HFFc6 (cell line): ENCODE measurements at places on chromosomes 1 and 21.

DNA sequence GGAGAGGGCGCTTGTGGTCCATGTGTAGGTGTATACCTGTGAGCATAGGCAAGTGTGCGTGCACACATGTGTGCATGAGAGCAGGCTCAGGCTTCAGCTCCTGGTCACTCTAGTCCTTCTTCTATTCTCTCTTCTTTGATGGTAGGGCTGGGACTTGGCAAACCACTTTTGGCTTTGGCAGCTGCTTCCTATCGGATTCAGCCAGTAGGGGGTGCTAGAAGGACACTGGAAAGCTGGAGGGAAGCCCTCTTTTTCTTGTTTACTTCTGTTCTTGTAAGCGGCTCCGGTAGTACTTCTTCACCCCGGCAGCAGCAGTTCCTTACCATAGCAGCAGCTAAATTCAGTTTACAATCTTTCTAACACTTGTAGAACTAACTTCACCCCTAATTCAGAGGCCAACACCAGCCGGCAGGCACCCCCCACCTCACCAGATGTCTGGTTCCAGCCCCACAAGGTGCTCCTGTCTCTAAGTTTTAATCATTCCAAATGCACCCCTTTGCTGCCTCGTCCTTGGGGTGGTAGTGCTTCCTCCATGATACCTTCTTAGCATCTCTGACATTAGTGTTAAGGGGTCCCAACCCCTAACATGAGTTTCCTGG, 25.1 kb downstream of the NENF start:
- peak; percentile 62 for DNase-seq

GRCh38 chr1:240906477-240906876, 294.5 kb upstream of the GREM2 start:
- no peak for DNase-seq

- no peak for DNase-seq
These were observed 55.3 kb upstream of the NBPF3 start for GRCh38 chr1:21384620-21385019.

DNA sequence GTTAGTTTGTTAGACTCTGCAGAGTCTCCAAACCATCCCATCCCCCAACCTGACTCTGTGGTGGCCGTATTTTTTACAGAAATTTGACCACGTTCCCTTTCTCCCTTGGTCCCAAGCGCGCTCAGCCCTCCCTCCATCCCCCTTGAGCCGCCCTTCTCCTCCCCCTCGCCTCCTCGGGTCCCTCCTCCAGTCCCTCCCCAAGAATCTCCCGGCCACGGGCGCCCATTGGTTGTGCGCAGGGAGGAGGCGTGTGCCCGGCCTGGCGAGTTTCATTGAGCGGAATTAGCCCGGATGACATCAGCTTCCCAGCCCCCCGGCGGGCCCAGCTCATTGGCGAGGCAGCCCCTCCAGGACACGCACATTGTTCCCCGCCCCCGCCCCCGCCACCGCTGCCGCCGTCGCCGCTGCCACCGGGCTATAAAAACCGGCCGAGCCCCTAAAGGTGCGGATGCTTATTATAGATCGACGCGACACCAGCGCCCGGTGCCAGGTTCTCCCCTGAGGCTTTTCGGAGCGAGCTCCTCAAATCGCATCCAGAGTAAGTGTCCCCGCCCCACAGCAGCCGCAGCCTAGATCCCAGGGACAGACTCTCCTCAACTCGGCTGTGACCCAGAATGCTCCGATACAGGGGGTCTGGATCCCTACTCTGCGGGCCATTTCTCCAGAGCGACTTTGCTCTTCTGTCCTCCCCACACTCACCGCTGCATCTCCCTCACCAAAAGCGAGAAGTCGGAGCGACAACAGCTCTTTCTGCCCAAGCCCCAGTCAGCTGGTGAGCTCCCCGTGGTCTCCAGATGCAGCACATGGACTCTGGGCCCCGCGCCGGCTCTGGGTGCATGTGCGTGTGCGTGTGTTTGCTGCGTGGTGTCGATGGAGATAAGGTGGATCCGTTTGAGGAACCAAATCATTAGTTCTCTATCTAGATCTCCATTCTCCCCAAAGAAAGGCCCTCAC, at the start of gene OLIG2:
Gene OLIG2, plus strand, starts transcription at position 447 of the 954 bp plus-strand sequence. CDS start 928 bp downstream, outside the sequence.
- no peak for DNase-seq

DNA sequence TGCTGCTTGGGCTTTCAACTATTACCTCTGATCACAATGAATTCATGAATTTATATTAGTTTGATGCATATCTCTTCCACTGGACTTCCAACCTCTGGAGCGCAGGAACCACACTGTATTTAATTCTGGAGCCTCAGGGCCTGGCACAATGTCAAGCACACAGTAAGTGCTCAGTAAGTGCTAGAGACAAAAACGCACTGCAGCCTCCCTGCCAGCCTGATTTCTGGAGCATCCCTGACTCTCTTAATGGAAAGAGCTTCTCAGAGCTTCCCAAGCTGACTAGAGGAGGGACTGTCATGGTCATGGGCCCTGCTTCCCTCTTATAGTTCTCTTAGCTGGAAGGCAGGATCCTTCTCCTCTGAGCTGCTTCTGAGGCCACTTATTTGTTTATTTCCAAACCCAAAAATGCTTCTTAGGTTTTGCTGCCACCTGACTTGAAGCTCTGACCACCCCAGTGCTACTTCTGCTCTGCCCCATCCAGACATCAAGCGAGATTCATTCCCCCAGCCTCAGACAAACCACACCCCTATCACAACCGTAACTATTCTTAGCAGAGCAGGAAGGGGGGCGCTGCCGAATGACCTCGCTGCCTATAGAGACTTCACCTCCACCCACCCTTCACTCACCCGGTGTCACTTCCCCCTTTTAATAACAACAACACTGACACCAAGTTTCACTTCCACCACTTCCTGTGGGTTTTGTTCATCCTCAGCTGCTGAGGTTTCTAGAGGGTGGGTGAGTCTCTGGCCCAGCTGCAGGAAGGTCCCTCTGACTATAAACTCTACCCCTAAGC, 33.6 kb downstream of the NUAK2 start:
- no peak for DNase-seq

DNA sequence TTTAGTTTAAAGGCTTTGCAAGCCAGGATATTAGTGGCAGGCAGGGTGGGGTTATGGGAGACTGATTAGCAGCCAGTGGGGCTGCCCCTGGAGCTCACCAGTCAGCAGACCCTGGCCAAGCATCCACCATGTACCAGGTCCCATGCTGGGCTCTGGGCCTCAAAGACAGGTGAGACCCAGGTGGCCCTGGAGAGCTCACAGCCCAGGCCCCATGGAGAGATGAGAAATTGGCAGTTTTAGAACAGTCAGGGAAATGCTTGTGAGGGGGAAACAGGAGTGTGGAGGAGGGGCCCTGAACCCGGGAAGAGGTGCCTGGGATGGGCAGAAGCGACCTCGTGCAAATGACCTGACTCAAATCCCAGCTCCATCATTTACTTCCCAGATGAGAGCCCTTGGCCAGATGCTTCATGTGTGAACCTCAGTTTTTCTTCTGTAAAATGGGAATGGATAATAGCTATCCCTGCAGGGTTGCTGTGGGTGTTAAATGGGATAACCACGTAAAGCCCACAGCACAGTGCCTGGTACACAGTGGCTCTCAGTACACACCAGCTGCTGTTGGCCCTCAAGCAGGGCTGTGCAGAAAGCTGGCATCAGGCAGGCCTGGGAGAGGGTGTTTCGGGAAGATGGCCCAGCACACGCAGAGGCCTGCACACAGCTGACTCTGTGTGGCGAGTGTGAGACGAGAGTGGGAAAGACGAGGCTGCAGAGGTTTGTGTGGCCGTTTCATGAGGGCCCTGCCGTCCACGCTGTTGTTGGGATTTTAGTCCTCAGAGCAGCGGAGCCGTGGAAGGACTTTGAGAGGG, 518.5 kb downstream of the PTPRU start:
- DNase-seq: no peak

DNA sequence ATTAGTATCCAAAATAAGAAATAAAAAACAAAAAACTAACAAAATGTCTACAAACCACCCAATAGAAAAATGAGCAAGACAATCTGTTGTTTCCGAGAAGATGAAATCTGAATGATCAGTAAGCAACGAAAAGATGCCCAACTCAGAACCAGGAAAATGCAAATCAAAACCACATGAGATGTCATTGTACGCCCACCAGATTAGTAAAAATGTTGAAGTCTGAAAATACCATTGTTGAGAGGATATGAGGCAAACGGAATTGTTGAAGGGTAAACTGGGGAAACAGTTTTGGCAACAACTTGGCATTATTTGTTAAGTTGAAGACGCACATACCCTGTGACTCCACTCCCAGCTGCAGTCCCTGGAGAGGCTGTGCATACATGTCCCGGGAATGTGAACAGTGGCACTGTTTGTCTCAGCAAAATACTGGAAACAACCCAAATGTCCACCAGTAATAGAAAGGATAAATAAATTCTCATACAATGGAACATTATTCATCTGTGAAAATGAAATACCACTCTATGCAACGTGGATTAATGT, 10.6 kb downstream of the ZBTB17 start:
- peak; percentile 45 for DNase-seq

DNA sequence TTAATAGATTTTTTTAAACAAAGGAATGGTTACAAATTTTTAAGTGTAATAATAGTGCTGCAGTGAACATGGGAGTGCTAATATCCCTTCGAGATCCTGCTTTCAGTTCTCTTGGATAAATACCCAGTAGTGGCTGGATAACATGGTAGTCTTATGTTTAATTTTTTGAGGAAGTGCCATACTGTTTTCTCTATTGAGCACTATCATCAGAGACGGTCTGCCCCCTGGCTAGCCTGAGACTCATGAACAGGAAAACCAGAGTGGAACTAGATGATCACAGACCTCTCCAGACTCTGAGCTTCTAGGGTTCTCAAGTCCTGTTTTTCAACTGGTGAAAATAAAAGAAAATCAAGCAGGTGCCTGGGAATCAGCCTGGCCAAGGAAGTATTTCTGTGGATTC, 97.3 kb upstream of the MARK1 start:
- no peak for DNase-seq

DNA sequence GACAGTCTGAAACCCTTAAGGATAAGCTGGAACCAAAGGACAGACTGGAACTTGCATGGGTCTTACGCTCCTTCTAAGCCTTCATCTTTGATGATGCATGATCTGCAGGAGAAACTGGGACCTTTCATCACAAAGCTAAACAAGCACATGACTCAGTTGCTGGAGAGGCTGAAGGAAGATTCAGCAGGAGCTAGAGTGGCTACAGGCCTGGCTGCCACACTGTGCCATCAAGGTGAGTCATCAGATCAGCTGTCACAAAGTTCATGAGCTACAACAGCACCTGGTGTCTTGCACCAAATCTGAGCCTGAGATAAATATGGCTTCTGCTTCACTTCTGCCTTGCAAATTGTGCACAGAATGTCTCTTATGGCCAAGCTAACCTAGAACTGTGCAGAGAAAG, 95.5 kb upstream of the MARK1 start:
- DNase-seq: no peak

DNA sequence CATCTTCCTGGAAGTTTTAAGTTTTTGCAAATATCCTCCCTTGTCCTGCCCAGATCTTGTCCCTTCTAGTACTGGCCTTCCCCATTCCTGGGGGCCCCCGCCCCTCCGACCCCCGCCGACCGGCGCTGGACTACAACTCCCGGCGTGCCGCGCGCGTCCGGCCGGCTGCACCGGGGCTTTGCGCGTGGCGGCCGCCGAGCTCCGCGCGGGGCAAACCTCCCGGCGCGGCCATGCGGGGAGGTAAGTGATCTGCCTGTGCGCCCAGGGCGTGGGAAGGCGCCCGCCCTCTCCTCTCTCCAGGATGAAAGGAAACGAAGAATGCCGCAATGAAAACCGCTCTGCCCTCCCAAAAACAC, 3.2 kb upstream of the SAMD13 start:
- no peak for DNase-seq

GRCh38 chr1:3674100-3675094, 22.1 kb downstream of the TP73 start:
- no peak for DNase-seq

DNA sequence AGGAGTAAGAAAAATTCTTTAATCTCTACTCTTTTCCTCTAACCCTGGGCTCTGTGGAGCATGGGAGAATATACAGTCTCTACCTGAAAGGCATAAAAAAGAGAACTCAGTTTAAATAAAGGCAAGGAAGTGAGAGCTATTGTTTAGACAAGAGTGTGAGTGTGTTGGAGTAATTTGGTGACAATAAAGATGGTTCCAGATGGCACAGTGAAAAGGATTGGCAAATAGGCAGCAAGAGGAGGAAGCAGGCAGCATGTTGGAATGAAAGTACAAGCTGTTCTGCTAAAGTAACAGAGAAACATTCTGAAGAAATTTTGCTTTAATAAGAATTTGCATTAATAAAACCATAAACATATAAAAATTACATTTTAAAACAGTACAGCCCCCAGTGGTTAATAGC, 163.4 kb downstream of the DNM3 start:
- no peak for DNase-seq

- DNase-seq: no peak
These were observed 47.1 kb upstream of the ACADM start for GRCh38 chr1:75677443-75677842.

GRCh38 chr1:226002667-226003501, 3.7 kb upstream of the SDE2 start:
- peak; percentile 31 for DNase-seq

DNA sequence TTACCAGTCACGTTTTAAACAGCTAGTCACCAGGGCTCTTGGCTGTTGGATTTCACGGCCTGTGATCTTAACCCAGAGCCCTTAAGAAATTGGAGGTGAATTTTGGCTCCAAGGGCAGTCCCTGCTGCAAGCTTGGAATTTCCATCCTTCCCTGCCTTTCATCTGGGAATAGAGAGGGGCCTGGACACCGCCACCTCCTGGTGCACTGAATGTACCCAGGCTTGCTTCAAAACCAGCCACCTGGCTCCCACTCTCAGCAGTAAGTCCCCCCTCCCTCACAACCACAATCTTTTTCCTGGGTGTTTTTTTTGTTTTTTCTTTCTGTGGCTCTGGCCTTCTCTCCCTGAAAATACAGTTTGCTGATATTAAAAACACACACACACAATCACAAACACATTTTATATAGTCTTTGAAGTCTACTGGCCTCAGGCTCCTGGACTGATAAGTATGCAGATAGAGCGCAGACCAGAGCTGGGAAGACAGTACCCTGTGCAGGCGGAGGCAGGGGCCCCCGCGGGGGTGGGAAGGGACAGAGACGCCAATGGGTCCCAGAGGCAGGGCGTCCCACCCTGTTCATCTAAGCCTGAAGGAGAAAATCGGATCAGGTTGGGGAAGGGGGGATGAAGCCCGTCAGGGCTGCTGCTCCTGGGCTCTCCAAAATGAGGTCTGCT, 65.8 kb upstream of the IGSF21 start:
- DNase-seq: no peak

GRCh38 chr1:156942176-156942575, 21.7 kb downstream of the LRRC71 start:
- no peak for DNase-seq

GRCh38 chr1:15206418-15207030, 40.5 kb upstream of the FHAD1 start:
- peak; percentile 46 for DNase-seq

DNA sequence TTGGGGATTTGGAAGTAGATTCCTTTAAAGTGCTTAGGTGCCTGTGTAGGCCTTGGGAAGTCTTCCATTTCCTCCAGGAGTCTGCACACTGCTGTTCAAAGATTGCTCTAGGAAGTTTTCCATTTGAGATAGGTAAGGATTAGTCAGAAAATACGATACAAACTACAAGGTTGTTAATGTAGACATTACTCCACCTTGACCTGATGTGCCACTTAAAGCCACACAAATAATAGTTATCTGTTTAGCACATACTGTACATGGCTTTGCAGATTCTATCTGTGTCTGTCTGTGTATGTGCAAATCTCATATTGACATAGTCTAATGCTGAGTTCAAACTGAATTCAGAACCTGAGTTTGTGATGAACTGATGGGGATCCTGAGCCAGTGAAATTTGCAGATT, 118.4 kb downstream of the RHOU start:
- no peak for DNase-seq
